ENCODE measurements at places on chromosomes 3 and 15.
A peak's percentile ranks its signal among the peaks of the same experiment; 100 is the strongest.

GRCh38 chr15:84987949-84988624 lies 6.4 kb downstream of the PDE8A start:
- no peak for DNase-seq

DNA sequence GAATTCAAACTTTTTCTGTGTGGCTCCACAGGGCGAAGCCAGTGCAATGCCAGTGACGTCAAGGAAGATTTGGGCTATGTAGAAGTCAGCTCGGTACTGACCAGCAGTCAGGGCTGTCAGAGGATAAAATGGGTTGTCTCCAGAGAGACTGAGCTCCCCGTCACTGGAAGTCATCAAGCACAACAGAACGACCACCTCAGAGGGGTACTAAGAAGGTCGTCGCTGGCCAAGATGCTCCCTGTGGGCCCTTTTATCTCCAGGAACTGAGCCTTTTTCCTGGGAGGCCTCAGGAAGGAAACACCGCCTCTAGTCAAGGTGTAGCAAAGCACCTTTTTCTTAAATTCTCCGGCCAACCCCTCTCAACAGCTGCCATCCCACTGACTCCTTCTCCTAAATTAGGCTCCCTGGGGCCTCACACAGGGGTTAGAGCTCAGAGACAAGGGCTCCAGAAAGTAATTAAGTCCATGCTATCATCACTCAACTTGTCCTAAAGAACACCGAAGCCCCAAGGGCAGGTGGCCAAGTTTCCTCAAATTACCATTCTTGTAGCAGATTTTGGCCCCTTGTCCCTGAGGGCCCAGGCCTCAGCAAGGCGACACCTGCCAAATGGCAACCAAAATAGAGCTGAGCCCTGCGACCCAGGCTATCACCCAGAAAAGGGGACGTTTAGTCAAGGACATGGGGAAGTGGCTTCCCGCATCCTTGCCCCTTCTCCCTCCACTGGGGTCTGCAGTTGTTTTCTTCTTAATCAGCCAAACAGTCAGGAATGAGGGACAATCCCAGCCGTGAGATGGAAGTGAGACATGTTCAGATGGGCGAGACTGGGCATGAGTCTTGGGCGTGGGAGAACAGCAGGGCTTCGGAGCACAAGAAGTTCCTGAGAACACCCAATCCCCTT lies 48.0 kb downstream of the SSUH2 start:
- DNase-seq: no peak

- DNase-seq: no peak
Observed at GRCh38 chr3:145286937-145287336, 874.0 kb downstream of the PLOD2 start.

- DNase-seq: no peak
Observed at GRCh38 chr3:37138816-37139215, 35.6 kb downstream of the LRRFIP2 start.

- DNase-seq: no peak
Observed at GRCh38 chr3:122785231-122785630, 8.4 kb downstream of the HSPBAP1 start.

GRCh38 chr15:66786708-66787488 lies 84.9 kb downstream of the SMAD6 start:
- no peak for DNase-seq

DNA sequence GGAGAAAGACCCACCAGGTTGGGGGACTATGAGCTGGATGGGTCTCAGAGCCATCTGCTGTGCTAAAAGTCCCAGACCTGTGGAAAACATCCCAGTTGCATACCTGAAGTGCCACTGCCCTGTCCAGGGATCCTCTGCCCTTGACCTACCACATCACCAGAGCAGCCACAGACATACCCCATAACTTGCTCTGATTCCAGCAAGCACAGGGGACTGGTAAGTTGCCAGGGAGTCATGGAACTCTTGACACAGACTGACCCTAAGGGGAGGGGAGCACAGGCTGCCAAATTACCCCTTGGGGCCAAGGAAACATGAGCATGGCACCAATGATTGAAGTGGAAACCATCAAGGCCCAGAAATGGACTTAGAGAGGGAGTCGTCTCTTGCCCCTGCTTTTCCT lies 1335.1 kb upstream of the ALCAM start:
- no peak for DNase-seq

- DNase-seq: no peak
Observed at GRCh38 chr3:120429921-120430361, 20.9 kb downstream of the FSTL1 start.

DNA sequence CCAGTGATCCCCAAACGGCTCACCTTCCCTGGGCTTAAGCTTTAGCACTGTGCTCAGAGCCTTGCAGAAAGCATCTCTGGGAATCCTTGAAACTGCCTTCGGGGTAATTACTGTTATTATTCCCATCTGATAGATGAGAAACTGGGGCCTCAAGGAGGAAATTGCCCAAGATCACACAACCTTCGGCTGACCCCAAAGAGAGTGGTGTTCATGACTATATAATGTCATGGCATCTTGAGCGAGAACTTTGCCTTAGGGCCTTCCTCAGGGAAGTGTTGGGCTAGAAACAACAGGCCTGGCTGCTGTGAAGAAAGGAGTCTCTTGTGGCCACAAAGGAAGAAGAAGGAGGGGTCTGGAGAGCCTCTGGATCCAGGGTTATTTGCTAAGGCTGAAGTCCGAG lies 388.7 kb upstream of the CFAP20DC start:
- no peak for DNase-seq

GRCh38 chr3:11719406-11720303 lies 75.9 kb upstream of the VGLL4 start:
- peak; percentile 74 for DNase-seq

- no peak for DNase-seq
Observed at GRCh38 chr3:47001731-47002170, 22.3 kb downstream of the NBEAL2 start.
